ENCODE measurements at places on chromosomes 5 and 9.

GRCh38 chr5:159047086-159047485, 52.6 kb downstream of the EBF1 start:
- DNase-seq = no peak

DNA sequence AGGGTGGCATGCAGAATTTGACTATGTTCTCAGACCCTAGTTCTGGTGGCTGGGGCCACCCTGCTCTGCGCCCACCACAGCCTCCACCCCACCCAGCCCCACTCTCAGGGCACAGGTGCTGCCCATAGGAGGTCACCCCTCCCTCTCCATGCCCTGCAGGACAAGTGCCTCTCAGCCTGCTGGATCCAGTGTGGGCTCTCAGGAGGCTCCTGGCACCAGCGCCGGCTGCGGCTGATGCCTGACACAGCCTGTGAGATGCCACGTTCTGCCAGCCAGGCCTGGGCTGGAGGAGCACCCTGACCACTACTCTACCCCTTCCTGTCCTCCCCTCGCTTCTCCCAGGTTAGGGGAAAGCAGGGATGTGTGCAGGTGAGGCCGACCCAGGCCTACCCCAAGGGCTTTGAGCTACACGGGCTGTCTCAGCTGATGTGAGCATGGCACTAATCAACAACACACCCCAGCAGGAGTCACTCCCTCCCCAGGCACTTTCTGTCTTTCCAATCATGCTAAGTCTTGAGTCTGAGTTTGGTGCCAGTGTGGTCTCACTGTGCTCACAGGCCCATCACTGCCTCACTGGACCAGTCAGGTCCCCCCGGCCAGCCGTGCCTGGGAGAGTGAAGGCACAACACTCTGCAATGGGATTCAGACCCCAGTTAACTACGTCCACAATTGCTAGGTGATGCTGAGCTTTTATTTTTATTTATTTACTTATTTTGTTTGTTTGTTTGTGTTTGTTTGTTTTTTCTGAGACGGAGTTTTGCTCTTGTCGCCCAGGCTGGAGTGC, 12.1 kb upstream of the BARX1 start:
- no peak for DNase-seq

DNA sequence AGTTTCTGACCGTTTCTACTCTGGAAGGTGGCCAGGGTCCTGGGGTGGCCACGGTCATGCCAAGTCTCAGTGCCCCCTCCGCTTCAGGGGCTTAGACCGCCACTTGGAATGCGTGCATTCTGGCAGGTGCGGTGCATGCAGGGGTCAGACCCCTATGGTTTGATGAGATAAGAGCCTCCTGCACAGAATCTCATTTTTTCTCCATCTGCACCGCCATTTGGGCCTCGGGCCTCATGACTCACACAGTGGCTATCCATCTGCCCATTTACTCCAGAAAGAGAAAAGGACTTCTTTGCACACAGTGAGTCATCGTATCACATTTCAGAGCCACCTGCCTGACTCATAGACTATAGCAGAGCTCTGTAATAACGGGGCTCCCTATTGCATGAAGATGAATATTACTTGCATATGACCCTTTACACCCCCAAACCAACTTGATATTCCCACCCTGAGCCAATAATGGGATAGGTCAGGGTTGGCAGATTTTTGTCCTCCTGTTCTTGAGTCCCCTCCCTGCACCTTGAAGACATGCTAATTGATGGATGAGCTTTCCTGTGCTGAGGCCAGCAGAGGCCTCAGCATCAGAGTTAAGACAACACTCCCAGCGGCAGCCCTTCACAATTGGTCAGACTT, 157.4 kb downstream of the NR3C1 start:
- no peak for DNase-seq

- no peak for DNase-seq
These were observed 1.5 kb downstream of the PLPPR1 start for GRCh38 chr9:101030086-101030391.

DNA sequence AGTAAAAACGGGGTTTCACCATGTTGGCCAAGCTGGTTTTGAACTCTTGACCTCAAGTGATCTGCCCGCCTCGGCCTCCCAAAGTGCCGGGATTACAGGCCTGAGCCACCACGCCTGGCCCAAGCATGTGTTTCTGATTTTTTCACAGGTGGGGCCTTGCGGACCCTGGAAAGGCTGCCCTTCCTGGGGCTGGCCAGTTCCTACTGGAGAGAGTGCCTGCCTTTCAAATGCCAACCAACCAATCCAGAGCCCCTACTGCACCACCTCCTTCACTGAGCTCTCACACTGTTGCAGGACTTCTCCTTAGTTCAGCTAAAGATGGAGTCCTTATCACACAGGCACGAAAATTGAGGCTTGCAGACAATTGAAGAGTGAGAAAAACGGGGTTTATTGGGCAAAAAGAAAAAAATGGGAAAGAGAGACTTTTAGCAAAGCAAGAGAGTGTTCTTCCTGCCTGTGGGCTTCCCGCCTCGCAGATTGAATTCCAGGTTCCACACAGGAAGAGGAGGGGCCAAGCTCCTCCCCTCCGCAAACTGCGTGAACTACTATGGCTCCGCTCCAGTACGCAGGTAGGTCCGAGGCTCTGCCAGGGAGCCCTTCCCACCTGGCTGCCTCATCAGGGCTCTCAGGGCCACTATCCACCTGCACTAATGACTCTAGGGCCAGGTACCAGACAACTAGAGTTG, 8.3 kb upstream of the CMBL start:
- no peak for DNase-seq

GRCh38 chr9:2524601-2525000, 97.0 kb upstream of the VLDLR start:
- no peak for DNase-seq

GRCh38 chr5:67588389-67588788, 391.8 kb upstream of the CD180 start:
- no peak for DNase-seq

DNA sequence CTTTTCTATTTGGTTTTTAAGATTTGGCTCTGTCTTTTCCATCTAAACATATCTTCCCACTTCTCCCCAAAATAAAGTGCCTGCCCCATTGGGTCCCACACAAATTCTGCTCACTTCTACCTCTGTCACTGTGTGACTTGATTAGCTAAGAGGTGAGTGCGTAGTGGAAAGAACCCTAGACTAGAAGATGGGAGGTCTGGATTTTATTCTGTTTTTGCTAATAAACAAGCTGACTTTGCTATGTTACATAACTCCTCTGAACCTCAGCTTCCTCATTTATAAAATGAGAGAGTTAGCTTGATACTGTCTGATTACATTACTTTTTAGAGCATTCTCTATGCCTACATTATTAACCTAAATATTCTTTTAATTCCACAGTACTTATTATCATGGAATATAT, 51.3 kb upstream of the PTGER4 start:
- no peak for DNase-seq

DNA sequence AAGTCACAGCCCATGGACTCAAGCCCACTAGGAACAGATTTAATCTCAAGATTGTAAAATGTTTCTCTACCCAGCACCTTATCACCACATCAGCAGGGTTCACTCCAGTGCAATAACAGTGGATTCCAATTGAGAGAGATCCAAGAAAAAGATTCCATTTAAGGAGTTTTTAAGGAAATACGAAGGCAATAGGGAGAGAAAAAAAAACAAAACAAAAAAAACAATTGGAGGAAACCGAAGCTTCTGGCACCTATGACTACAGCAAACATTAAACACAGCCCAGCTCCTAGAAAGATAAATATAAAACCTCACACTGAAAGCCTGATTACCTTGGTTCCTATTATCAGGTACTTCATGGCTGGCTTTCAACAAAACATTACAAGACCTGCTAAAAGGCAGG, 192.7 kb downstream of the DAB2IP start:
- DNase-seq = no peak

Measured in omental fat pad (tissue), 4 donors.